EL (cell line): ENCODE measurements at places on chromosomes 6 and 20.

DNA sequence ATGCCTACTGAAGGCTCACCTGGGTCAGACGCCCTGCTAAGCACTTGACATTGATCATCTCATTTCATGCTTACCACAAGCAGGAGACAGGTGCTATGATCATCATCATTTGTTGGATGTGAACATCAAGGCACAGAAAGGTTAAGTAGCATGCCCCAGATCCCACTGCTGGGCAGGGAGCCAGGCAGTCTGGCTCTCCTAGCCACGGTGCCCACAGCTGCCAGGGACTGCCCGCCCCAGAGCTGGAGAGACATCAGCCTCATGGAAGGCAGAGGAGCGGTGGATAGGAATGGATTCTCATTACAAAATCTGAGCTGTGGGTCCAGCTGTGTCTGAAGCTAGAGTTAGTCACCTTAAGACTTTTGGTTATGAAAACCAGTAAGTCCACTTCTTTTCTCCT, 3.6 kb downstream of the SULF2 start:
- no peak for DNase-seq

- DNase-seq = no peak
Measured at GRCh38 chr20:11826334-11826733, 91.4 kb upstream of the BTBD3 start.

- no peak for DNase-seq
Measured at GRCh38 chr20:53299831-53300230, 293.8 kb downstream of the ZNF217 start.

DNA sequence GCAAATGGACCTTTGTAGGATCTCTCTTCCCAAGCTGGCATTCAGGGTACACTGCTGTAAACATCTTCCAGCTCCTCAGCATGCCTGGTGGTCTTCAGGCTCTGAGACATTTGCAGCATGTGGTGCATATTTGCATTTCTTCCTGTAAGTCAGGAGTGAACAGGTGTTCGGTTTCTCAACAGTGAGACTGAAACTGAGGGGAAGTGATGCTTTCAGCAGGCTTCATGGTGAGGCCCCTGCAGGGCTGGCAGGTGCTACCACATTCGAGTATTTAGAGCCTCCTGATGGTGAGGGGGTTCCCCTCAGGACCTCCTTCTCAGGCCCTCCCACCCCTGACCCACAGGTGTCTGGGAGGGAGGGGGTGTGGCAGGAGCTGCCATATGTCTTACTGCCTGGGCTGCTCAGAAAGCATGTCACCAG, 15.1 kb downstream of the MYBL2 start:
- DNase-seq = no peak

DNA sequence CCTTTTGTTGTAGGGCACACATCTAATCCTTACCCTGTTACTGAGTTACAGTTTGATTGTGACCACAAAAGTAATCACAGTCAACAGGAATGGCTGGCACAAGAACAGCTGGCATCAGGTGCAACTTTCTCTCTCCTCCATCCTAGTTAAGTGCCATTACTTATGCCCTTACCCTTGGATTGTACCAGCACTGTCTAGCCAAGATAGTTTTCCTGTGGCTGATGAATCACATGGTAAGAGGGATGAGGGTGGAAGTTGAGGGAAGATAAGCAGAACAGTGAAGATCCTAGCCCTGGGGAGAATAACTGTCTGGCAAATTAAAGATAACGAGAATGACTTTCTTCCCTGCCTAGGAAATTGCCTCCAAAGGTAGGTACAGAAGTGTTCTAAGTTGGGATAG, 42.0 kb downstream of the RNF217 start:
- DNase-seq = peak; percentile 20
